ENCODE measurements at places on chromosomes 5 and 9.
A peak's percentile ranks its signal among the peaks of the same experiment; 100 is the strongest.

GRCh38 chr9:129779560-129780190 is 23.3 kb upstream of the TOR1B start:
- DNase-seq = no peak

- no peak for DNase-seq
Observed at GRCh38 chr5:95768731-95769130, 37.6 kb downstream of the RHOBTB3 start.

DNA sequence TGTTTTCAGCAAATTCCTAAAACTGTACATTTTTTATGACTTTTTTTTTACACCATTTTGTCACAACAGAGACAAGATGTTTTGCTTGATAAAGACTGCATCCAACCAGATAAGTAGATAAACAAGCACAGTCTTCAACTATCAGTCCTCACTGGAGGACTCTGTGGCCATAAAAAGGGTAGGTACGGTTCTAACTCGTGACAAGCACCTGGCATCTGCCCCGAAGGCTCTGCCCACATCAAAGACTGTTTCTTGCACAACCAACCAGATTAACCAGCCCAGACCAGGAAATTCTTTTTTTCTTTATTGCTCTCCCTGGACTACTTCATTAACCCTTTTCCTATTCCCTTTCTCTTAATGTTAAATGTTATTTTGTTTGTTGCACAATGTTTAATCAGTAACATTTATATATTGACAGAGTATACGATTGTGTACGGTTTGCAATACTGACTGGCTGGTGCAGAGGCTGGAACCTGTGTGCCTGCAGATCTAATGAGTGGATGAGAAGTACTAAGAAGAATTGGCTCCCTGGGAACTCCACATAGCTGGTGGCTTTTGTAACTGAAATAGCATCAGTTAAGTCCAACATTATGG is 74.1 kb downstream of the SERINC5 start:
- no peak for DNase-seq

DNA sequence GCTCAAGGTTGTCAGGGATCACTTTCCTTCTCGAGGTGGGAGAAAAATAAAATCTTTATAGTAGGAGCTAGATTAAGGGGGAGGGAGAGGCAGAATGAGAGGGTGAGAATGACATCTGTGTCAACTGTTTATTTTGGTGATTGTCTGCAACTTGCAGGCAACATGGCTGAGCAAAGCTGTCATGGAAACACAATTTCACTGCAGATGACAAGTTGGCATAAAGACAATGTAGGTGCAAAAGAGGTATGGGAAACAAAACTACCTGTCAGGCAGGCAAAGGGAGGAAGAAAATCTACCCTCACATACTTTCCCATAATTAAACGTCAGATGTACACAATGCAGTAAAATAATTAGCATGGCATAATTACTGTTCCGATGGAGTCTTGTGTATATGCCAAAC is 167.4 kb downstream of the SLIT3 start:
- no peak for DNase-seq

DNA sequence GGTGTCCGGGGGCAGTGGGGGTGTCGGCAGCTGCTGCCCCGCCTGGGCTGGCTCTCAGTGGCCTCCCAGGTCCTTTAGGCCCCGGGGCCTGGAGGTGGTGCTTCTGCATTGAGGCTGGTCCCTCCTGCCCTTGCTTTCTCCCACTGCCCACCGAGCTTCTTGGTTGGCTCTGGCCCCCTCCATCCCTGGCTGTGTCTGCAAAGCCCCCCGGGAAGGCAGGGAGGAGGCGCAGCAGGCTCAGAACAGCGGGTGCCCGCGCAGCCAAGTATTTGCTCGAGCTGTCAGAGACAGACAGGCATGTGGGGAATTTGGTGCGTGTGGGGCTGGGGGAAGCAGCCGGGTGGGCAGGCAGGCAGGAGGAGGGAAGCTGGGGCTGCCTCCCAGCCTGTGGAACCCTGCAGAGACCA is 11.5 kb downstream of the CXXC5 start:
- DNase-seq = no peak

GRCh38 chr5:72588640-72589039 is 81.4 kb upstream of the ZNF366 start:
- DNase-seq = no peak

- no peak for DNase-seq
Observed at GRCh38 chr9:129250786-129251185, 72.7 kb upstream of the IER5L start.

GRCh38 chr5:8895599-8895998 is 650.3 kb downstream of the SEMA5A start:
- no peak for DNase-seq

DNA sequence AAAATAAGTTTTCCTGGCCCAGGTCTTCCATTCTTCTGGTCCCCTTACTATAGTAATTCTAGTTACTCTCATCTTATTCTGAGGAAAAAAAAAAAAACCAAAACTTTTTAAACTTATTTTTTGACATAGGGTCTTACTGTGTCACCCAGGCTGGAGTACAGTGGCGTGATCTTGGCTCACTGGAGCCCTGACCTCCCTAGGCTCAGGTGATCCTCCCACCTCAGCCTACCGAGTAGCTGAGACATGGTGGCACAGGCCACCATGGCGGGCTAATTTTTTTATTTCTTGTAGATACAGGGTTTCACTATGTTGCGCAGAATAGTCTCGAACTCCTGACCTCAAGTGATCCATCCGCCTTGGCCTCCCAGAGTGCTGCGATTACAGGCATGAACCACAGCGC is 38.4 kb downstream of the SNAPC3 start:
- DNase-seq = no peak

GRCh38 chr5:137619191-137619870 is 116.6 kb downstream of the KLHL3 start:
- peak; percentile 88 for DNase-seq

DNA sequence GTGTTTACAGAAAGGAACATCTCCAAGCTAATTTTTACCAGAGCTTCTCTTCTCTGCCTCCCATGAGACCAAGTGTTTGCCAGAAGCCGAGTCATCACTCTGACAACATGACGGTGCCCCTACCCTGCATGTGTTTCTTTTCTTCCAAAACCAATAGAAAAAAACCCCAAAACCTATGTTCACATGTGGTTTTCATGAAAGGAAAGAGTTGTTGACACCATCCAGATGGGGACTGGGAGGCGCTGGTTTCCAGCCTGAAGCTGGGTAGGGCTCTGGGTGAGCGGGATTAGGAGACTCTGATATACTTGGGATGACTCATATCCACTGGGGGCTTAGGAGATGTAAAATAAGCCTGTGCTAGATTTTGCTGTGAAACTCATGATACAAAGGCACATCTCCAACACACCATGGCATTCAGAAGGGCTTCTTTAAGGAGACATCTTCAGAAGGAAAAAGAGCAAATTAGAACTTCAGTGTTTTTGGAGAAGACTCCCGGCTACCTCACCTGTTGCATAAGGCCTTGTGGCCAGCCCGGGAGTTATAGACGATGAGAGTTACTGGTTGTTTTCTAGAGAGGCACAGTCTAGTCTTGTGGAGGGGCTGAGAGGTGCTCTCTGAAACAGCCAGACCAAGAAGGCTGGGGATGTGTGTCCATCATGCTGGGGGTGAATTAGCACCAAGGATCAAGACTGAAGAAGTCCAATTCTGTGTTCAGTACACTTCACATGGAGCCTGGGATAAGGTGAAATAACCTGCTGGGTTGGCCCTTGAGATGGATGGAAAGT is 108.9 kb upstream of the LHFPL2 start:
- no peak for DNase-seq

DNA sequence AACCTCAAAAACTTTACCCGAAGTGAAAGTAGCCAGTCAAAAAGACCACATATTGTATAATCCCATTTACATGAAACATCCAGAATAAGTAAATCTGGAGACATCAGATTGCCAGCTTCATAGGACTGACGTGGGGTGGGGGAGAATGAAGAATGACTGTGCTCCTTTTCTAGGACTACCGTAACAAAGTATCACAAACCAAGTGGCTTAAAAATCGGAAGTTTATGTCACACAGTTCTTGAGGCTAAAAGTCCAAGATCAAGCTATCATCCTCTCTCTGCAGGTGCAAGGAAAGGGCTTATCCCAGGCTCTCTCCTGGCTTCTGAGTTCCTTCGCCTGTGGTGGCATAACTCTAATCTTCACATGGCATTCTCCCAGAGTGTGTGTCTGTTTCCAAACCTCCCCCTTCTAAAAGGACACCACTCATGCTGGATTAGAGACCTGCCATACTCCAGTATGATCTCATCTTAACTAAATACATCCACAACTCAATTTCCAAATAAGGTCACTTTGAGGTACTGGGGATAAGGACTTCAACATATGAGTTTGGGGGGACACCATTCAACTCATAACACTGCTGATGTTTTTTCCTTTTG is 25.5 kb downstream of the ADAM19 start:
- no peak for DNase-seq

- DNase-seq = no peak
Observed at GRCh38 chr5:120463991-120464626, at the start of gene PRR16. PRR16 (plus strand) TSS chr5:120464300.

DNA sequence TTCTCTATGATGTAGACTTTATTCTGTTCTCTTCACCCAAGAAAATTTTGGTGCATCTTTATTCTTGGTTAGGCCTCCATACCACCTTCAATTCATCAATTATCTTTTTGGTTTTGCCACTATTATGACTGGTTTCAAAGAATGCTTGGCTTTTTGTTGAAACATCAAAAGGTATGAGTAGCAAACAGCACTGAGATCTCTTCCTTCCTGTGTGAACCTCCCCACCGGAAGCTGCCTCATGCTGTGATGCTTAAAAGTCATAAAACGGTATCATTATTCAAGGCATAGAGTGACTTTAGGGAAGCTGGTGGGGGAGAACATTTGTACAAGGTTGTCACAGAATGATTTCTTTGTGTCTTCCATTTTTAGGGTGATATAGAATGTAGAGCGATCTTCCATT is 70.6 kb downstream of the IQGAP2 start:
- no peak for DNase-seq

DNA sequence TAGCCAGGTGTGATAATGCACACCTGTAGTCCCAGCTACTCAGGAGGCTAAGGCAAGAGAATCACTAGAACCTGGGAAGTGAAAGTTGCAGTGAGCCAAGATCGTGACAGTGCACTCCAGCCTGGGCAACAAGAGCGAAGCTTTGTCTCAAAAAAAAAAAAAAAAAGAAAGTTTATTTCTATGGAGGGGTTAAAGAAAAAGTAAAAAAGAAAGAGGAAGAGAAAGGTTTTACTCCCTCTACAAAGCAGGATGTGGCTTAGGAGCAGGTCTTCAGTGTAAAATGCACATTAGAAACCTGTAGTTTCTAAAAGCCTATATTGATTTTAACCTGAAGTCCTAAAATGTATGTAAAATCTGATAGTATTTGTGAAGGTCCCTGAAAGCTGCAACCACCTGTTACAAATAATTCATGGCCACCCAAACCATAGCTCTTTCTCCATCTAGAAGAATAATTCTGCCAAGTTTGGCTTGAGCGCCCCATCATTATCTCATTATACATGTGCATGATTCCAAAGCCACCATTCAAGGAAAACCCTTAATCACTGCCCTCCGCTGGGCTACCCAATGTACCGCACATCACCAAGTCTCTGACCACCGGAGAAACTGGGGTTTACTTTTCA is 3.4 kb downstream of the FNBP1 start:
- no peak for DNase-seq

DNA sequence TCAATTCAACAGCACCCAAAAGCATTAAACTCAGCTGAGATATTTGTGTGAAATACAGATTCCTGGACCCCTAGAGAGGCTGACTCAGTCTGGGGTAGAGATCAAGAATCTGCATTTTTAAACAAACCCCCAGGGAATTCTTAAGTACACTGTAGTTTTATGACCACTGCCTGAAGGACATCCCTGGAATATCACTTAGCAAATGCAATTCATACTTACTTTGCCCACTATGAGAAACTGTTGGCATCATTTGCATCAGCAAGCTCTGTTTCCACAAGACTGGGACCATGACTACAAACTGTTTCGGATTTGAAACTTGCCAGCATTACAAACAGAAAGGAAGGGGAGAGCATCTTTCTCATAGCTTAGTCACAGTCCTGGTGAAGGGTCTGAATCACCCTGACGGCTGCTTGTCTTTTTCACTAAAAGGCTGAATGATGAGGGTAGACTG is 63.7 kb downstream of the MLLT3 start:
- DNase-seq = peak; percentile 84

- DNase-seq = no peak
Observed at GRCh38 chr5:142245786-142246185, 79.0 kb downstream of the SPRY4 start.

GRCh38 chr5:84411832-84412605 is 27.3 kb upstream of the EDIL3 start:
- DNase-seq = no peak

DNA sequence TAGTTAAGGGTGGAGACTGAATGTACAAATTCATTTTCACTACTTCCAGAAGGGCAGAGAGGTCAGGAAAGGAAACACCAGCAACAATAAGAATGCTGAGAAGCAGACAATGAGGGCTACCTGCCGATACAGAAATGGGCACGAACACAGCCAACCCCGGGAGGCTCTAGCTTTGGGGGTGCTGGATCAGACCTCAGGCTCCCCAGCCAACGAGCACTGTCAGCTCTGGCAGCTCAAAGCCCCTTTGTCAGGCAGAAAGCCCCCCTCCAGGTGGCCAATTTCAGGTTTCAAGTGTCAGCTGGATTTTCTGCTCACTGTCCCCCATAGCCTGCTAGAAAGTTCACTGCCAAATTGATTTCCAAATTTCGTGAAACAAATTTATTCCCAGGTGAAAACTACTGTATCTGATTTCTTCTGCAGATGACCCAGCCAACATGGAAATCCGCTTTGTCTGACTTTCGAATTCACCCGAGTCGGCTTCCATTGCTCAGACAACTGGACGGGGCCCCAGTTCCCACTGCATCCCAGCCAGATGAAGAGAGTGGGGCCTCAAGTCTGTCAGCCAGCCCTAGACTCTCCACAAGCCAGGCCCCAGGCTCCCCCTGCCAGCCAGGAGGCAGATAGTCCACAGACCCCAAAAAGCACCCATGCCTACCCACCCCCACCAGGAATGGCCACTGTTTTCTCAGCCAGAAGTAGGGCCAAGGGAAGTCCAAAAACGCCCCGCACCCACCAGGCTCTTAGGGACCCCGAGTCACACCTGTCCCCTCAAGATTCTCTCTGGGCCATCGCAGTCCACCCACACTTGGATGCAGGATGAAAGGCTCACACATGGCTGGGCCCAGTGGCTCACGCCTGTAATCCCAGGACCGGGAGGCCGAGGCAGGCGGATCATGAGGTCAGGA is 96.5 kb upstream of the PHYKPL start:
- DNase-seq = no peak

DNA sequence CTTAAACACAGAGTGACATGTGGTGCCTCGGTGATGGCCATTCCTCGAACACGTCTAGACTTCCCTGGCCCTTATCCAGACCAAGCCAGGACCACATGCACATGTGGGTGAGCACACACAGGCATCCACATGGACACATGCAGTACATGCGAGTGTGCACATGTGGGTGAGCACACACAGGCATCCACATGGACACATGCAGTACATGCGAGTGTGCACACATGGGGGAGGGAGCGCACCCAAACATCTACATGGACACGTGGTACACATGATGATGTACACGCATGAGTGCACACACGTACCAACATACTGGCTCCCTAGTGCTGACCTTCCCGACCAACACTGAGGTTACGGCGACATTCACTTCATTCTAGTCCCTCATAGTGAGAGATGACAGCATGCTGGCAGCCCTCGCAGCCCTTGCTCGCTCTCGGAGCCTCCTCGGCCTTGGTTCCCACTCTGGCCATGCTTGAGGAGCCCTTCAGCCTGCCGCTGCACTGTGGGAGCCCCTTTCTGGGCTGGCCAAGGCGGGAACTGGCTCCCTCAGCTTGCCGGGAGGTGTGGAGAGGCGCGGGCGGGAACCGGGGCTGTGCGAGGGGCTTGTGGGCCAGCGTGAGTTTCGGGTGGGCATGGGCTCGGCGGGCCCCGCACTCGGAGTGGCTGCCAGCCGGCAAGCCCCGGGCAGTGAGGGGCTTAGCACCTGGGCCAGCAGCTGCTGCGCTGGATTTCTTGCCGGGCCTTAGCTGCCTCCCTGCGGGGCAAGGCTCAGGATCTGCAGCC is 186.8 kb downstream of the HSPA4 start:
- DNase-seq = no peak

Data from AG04449 (cell line).